ENCODE measurements at places on chromosomes 16 and 17. TPM values are rescaled to one million over a fixed set of nuclear protein-coding genes. Genes with fewer than 3 reads are reported as not detected.

Gene CPHXL2
- polyA plus RNA-seq, result not detected

- H3K27me3 ChIP-seq, result no peaks in the 10 kb centered on the region
- H3K27ac ChIP-seq, result no peak overlapping the region
- H3K36me3 ChIP-seq, result no peaks in the 10 kb centered on the region
- H3K4me1 ChIP-seq, result no peaks in the 10 kb centered on the region
Measured at GRCh38 chr17:36816214-36816906, 120.9 kb upstream of the LHX1 start.

DNA sequence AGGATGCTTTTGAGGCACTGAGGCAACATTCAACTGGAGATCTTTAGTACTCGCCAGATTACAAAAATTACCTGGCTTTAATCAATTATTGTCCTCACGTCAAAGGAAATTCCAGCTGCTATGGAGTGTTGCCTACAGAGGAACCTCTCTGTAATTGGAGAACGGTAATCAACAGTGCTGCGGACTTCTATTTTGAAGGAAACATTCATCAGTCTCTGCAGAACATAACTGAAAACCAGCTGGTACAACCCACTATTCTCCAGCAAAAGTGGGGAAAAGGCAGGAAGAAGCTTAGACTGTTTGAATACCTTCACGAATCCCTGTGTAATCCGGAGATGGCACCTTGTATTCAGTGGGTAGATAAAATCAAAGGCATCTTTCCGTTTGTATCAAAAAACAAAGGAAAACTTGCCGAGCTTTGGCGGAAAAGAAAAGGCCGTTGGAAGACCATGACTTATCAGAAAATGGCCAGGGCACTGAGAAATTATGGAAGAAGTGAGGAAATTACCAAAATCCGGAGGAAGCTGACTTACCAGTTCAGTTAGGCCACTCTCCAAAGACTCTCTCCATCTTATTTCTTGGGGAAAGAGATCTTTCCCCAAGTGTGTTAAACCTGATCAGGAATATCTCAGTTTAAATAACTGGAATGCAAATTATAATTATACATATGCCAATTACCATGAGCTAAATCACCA, 3.0 kb downstream of the SLC35G3 start:
- H3K4me3 ChIP-seq, result no peak overlapping the region
- no peaks in the 10 kb centered on the region for H3K4me1 ChIP-seq
- H3K27ac ChIP-seq, result no peak overlapping the region
- H3K36me3 ChIP-seq, result no peaks in the 10 kb centered on the region
- no peak for DNase-seq

Gene TRPV2
- 45.1 TPM for polyA plus RNA-seq

DNA sequence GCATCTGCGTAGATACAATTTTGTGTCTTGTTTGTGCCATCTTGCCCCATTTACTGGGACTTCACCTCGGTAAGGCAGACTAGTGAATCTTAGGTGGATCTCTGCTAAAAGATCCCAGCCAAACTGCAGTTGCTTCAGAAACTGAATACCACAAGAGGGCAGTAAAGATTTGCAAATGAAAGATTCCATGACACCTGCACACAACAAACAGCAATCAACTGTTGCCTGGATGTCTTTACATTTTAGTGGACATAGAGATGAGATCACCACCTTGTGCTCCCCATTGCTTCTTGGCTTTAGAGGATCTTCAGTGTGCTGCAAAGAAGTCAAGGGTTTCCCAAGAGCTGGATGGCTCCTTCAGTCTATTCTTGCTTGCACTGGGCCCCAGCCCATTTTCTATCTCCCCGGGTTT, 119.2 kb upstream of the CACNG5 start:
- H3K4me1 ChIP-seq, result peaks cover 2% of the 10 kb centered on the region
- no peaks in the 10 kb centered on the region for H3K36me3 ChIP-seq
- DNase-seq, result no peak
- H3K27ac ChIP-seq, result no peak overlapping the region

Gene DYNLRB2
- polyA plus RNA-seq, result 15.8 TPM

GRCh38 chr17:66573078-66573477, 261.8 kb upstream of the CACNG5 start:
- H3K27me3 ChIP-seq, result no peaks in the 10 kb centered on the region
- H3K36me3 ChIP-seq, result no peaks in the 10 kb centered on the region
- no peak overlapping the region for H3K27ac ChIP-seq

Gene CLEC3A
- polyA plus RNA-seq, result not detected

DNA sequence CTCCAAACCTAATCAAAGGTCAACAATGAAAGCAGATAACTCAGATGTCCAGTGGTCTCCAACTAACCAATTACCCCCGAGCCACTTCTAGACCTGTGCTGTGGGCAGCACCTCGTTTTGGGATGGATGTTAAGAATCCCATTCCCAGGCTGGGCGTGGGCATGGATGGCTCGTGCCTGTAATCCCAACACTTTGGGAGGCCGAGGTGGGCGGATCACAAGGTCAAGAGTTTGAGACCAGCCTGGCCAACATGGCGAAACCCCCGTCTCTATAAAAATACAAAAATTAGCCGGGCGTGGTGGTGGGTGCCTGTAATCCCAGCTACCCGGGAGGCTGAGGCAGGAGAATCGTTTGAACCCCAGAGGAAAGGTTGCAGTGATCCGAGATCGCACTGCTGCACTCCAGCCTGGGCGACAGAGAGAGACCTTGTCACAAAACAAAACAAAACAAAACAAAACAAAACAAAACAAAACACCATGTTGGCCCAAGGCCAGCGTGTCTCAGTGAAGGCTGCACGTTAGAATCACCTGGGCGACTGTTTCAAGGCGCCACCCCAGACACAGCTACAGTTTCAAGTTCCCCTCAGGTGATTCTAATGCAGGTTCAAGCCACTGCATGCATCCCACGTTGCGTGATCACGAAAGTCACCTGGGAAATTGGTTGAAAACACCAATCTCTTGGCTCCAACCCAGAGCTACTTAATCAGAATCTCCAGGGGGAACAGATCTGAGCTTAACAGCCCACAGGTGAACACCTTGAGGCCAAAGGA, 21.3 kb downstream of the COX4I1 start:
- H3K4me1 ChIP-seq, result no peaks in the 10 kb centered on the region
- DNase-seq, result no peak
- no peak overlapping the region for H3K27ac ChIP-seq
- H3K27me3 ChIP-seq, result no peaks in the 10 kb centered on the region
- no peaks in the 10 kb centered on the region for H3K36me3 ChIP-seq

Data from lung (tissue), 17 donors.